ENCODE measurements at places on chromosomes 6 and 20.

GRCh38 chr6:43559328-43559727 is 16.5 kb downstream of the XPO5 start:
- DNase-seq: no peak

GRCh38 chr20:23565503-23566045 is 2.7 kb downstream of the CST9L start:
- DNase-seq: no peak

DNA sequence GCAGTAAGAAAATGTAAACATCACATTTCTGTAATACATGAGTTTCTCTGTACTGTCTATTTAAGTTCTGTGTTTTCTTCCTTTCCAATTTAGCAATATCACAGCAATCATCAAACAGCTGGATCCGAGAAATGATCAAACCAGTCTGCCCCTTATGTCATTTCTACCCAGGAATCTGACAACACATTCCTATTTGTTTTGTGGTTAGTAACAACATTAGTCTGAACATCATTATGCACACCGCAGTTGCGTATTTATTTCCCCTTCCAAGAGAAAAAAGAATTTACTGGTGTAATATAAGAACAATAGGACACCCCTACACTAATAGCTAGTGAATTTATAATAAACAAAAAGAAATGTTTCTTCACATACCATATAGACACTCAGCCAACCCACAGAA is 179.5 kb downstream of the BTBD9 start:
- DNase-seq: no peak

- peak; percentile 2 for DNase-seq
These were observed 171.3 kb downstream of the COL21A1 start for GRCh38 chr6:56076033-56076432.

DNA sequence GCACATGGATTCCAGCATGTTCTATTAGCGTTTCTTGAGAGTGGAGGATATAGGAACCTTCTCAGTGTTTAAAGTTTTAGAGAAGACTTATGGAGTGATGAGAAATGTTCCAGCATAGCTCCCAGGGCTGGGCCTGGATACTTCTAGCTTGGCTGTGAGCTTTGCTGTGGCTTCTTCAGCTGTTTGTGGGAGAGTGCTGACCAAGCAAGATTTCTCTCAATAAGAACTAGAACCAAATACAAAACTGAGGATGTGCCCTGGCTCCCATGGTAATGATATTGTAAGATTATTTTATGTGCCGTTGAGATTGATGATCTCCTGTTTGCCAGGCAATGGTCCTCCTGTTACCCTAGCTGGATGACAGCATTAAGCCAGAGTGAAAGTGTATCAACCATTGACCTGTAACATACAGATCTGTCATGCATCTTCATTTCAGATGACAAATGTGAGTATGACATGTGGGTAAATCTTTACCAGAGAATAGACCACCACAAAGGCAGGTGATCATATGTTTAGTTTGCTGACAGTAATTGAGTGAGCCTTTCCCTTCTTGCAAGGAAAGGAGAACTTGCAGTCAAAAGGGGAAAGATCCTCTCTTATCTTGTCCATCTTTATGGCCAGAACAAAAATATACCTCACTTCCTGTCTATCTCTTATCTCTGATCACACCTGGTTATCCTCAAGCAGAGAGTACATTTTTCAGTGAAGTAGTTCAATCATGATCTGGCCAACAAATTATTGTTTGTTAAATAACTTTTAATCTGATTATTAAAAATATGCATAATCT is 180.1 kb downstream of the SLC24A3 start:
- no peak for DNase-seq

DNA sequence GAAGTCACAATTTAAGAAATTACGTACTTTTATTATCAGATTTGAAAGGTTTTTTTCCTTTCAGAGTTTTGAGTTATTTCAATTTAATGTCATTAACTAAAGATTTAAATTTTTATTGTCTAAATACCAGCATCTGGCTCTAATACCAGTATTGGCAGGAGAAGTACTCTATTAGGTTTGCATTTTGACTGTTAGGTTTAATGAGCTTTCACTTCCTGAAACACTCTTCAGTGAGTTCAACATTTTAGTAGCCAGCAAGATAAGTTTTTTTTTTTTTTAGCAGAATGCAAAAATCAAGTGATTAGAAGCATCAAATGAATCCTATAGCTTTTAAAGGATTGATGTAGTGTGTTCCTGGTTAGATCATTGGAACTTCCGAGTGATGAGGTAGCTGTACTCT is 34.0 kb upstream of the SCGN start:
- DNase-seq: no peak

Data from LoVo (cell line).